Amygdala (tissue), 56 donors: ENCODE measurements at places on chromosomes 11 and 22.

- no peak for DNase-seq
Observed at GRCh38 chr22:35517769-35518530, 22.7 kb upstream of the RASD2 start.

DNA sequence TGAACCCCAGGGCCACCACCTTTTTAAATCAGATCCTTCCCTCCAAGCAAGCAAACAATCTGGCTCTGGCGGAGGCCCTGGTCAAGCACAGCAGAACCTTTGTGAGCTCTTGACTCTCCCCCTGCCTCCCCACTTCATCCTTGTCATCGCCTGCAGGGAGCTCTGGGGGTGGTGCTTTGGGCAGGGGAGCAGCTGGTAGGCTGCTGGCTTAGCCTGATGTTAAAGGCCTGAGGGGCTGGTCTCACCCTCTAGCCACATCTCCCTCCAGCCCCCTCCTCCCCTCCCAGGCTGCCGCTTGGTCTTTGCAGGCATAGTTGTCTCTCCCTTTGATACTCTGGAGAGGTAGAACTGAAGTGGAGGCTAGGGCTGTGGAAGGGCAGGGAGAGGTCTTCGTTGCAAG lies 50.9 kb downstream of the THAP12 start:
- no peak for DNase-seq

GRCh38 chr11:94493281-94494125 lies at the start of the genes ANKRD49 and MRE11:
Gene ANKRD49, plus strand, starts transcription at chr11:94493984. Its CDS starts 2,710 bp downstream, at chr11:94496694.
Gene MRE11, minus strand, starts transcription at chr11:94493844. Its CDS starts 1,043 bp downstream, at chr11:94492801.
- DNase-seq: peak; percentile 88

DNA sequence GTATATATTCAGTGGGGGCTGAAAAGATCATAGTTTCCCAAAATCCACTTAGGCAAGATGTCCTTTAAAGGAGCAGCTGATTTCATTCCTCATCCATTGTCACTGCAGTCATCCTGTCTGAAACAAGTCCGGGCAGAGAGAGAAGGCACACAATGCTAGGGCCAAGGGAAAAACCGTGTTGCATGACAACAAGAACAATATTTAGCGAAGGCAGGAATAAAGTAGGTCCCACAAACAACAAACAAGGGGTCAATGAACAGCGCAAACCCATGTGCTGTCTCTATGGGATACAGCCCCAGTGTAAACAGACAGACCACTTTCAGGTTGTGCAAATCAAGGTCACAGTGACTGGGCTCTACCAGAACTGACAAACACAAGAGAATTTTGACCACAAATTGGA lies 9.0 kb downstream of the PAMR1 start:
- no peak for DNase-seq

- DNase-seq: no peak
Observed at GRCh38 chr22:50522208-50522805, 3.1 kb downstream of the SCO2 start.

DNA sequence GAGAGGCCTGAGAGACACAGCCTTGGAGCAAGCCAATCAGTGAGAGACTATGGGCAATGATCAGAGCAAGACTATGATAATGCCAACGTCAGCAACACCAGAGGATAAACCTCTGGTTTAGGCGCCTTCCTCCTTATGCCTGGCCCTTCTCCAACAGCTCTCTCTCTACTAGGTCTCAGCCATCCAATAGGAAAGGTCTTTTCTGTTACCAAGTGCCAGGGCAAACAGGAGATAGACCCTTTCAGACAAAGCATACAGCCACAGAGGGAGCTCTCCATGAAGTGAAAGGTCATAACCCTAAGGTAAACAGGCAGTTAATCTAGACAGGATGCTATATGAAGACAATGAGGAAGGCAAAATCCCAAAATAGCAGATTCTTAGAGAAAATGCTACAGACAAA lies 9.5 kb downstream of the STK33 start:
- no peak for DNase-seq

DNA sequence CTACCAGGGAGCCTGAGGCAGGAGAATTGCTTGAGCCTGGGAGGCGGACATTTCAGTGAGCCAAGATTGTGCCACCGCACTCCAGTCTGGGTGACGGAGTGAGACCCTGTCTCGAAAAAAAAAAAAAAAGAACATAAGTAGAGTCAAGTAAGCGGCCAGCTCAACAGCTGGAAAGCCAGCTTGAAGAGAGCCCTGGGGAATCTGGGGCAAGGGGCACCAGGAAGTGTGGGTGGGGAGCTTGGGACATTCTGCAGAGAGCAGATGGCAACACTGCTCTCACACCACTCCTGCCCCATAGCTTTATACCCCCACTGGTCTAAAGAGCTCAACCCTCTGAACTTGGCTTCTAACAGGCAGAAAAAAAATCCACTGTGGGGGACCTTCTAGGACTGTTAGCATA lies 505.6 kb downstream of the BUD13 start:
- no peak for DNase-seq

DNA sequence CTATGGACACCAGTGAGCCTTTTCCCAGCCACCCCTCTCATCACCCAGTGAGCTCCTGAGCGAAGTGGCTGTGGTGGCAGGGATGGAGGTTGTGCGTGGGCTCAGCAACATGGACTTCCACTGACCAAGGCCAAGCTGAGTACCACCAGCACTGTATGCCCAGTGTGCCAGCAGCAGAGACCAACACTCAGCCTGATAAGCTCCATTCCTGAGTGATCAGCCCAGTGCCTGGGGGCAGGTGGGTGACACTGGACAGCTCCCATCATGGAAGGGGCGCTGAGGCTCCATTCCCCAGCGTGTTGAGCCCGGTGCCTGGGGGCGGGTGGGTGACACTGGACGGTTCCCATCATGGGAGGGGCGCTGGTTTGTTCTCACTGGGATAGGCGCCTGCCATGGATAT lies 17.6 kb upstream of the CD81 start:
- no peak for DNase-seq

GRCh38 chr11:68855205-68855981 lies 13.7 kb upstream of the CPT1A start:
- DNase-seq: peak; percentile 52

DNA sequence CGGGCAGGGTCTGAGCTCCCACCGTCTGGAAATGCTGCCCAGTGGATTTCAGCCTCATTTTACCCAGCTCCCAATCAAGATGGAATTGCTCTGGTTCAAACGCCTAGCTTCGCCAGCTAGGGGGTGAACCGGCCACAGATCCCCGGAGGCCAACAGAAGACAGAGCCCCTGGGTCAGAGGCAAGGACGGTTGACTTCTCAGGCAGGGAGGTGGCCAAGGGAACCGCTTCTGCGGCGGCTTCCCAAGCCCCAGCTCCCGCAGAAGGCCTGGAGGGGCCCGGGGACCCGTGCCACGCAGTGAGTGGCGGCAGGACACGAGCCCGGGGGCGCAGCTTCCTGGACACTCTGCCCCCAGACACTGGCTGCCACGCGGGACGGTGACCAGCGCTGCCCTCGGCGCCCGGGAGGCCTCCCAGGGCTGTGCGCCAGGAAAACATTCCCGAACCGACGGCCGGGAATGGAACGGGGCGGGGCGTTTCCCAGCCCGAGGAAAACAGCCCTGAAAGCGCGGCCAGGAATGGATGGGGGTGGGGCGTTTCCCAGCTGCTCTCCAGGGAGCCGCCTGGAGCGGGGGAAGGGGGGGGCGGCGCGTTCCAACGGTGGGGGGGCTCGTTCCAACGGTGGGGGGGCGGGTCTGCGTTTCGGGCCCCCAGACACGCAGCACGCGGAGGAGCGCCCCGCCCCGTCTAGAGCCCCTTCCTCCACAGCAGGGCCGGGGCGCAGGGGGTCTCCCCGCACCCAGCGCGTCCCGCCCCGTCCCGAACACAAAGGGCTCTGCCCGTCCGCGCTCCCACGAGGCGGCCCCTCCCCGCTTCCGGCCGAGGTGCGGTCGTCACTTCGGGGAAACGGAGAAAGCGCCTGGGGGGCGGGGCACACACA lies 13.5 kb upstream of the B4GALNT4 start:
- DNase-seq: peak; percentile 53

DNA sequence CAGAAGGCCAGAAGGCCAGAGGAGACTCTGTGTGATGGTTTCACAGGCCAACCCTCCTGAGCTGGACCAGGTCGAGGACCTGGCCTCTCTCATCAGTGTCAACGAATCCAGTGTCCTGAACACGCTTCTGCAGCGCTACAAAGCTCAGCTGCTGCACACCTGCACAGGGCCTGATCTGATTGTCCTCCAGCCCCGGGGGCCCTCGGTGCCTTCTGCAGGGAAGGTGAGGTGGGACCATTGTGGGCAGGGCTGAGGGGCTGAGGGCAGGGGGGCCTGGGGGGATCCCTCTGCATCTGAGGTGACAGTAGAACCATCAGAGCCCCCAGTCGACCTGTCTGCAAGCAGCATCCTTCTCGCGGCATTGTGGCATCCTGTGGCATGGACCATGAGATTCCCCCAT lies 30.3 kb downstream of the MYO18B start:
- no peak for DNase-seq
